ENCODE measurements at places on chromosomes 1 and 21.

- DNase-seq: no peak
These were observed 59.4 kb downstream of the RUNX3 start for GRCh38 chr1:24870551-24871195.

- DNase-seq: no peak
These were observed 47.1 kb downstream of the SLC9C2 start for GRCh38 chr1:173555651-173556305.

DNA sequence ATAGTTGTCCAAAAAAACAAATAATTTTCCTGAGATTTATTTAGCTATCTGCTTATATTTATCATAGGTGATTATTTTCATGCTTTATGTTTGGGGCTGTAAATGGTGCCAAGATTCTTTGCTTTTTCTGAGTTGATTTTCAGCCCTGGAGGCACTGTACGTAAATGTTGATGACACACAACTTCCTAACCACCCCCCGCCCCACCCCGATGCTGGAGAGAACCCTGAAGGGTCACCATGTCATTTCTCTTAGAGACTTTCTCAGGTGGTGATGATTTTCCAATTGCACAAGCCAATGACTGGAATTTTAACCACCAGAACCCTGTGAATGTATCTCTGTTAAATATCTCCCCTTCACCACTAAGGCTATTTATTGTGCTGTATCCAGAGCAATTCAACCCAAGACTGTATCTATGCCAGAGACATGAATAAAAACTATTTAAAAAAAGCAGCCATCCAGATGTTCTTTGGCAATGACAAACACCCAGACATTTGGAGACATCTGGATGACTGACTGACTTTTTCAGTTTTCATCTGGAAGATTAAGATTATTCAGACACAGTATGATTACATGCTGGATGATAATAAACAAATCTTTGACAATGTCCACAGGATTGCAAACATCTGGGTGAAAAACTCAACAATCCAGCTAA, 346.0 kb downstream of the LMX1A start:
- no peak for DNase-seq

GRCh38 chr1:53091841-53092645, 30.0 kb downstream of the PODN start:
- no peak for DNase-seq

GRCh38 chr1:1752190-1752589, 26.1 kb downstream of the NADK start:
- DNase-seq: no peak

- no peak for DNase-seq
These were observed at the start of gene TLR5 for GRCh38 chr1:223142795-223143536. TLR5 (minus strand) TSS chr1:223143248; CDS start chr1:223113031, 30,217 bp downstream.

- no peak for DNase-seq
These were observed 297.6 kb upstream of the ADGRL4 start for GRCh38 chr1:79304131-79304530.

DNA sequence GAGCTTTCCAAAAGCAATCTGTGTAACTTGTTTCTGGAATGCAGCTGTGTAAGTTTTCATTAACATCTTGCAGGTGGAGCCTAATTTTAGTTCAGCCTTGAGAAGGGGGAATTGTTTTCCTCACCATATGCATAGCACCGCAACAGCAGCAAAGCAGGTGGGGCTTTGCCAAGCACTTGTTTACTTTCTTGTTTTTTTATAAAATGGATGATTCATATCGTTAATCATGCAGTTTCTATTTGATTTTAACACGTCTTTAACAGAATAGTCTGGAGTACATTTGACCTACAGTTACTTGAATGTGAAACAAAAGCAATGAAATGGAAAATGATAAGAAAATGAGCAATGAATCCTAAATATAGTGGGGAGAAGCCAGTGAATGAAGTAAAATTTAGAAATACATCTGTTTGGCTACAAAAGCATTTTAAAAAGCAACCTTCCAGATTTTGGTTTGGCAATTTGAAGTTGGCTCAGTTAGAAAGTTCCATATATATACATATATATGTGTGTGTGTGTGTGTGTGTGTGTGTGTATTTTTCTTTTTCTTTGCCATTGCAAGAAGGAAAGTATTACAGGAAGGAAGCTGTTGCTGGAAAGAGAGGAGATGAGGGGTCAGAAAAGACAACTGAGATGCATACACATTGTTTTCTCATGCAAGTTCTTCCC, 119.0 kb upstream of the ADGRL2 start:
- DNase-seq: no peak

DNA sequence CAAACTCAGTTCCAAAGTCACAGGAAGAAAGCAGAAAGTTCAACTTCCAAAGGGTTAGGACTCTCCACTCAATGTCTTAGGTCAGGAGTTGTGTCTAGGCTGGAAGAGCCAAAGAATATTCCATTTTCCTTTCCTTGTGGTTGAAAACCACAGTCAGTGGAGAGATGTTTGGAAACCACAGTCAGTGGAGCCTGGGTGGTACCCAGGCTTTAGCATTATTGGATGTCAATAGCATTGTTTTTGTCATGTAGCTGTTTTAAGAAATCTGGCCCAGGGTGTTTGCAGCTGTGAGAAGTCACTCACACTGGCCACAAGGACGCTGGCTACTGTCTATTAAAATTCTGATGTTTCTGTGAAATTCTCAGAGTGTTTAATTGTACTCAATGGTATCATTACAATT, 11.7 kb downstream of the ATF3 start:
- no peak for DNase-seq

DNA sequence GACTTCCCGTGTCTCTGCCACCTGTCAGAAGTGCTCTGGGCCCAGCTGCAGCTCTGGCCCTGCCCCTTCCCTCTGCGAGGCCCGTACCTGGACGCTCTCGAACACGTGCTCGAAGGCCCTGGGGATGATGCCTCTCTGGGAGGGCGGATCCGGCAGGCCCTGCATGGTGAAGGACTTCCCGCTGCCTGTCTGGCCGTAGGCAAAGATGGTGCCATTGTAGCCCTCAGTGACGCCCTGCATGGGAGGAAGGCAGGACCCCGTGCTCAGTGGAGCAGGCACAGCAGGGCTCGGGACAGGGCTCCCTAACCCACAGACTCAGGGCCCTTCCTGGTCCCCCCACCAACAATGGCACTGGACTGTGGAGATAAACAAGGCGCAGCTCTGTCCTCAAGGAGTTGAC, 2.4 kb downstream of the KIF17 start:
- DNase-seq: no peak

DNA sequence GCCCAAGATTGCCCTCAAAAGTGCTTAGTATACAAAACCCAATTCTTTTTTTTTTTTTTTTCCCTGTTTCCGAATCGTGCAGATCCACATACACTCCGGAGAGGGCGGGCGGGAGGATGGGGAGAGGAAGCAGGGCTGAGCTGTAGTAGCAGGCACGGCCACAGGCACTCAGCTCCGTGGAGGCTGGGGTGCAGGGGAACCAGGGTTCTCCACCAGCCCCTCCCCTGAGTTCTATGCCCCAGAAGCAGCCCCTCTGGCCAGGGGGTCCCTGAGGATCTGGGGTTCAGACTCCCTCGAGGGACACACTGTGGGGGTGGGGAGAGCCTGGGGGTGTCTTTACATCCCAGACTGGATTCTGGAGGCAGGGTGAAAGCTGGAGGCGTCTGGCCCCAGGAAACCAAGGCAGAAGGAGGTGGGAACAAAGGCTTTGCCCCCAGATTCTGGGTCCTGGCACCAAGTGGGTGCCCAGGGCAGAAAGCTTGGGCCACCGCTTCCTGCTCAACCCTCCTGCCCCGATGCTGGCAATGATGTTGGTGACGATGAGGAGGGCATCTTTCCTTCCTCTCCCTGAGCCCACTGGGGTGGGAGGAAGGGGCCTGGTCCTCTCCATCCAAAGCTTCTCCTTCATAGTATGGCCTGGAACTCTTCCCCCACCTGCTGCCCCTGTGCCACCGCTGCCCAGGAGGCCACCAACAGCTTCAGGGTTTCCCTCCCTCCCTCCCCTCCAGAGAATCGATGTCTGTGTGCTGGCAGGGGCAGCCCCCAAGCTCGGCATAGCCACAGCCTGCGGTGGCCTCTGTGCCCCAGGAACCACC, 106.4 kb upstream of the TARDBP start:
- DNase-seq: no peak

GRCh38 chr1:187641015-187641414, 812.3 kb downstream of the PLA2G4A start:
- DNase-seq: no peak

- no peak for DNase-seq
These were observed 21.1 kb downstream of the QSOX1 start for GRCh38 chr1:180175806-180176205.

DNA sequence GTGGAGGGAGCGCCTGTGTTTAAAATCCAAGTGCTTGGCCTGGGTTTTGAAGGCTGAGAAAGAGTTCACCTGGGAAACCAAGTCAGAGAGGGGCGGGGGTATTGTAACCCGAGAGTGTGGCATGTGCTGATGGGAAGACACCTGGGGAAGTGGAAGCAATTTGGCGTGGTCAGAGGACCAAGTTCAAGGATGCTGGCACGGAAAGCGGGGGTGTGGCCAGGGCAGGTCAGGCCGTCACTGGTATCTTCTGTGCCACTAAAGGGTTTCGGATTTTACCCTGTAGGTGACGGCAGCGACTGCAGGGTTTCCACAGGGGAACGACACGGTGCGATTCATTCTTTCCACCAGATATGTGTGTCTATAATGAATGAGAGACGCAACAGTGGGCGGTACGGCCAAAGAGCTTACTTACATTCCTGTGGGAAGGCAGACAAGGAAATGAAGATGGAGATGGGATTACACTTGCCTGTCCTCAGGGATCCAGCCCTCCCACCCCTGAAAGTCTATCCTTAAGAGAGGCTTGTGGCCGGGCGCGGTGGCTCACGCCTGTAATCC, 31.3 kb downstream of the CA6 start:
- DNase-seq: no peak

DNA sequence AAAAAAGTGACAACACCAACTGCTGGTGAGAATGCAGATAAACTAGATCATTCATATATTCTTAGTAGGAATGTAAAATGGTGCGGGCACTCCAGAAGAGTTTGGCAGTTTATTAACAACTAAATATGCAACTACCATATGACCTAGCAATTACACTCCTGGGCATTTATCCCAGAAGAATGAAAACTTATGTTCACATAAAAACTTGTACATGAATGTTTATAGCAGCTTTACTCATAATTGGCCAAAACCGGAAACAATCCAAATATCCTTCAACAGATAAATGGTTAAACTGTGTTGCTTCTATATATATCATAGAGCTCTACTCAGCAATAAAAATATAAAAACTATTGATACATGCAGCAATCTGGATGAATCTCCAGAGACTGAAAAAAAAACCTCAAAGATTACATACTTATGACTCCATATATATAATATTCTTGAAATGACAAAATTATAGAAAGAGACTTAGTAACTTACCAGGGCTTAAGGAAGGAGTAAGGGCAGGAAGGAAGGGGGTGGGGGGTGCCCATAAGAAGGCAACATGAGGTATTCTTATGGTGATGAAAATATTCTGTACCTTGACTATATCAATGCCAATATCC, 99.9 kb downstream of the KCNH1 start:
- DNase-seq: no peak

GRCh38 chr1:112840631-112841624, 115.1 kb downstream of the SLC16A1 start:
- no peak for DNase-seq

DNA sequence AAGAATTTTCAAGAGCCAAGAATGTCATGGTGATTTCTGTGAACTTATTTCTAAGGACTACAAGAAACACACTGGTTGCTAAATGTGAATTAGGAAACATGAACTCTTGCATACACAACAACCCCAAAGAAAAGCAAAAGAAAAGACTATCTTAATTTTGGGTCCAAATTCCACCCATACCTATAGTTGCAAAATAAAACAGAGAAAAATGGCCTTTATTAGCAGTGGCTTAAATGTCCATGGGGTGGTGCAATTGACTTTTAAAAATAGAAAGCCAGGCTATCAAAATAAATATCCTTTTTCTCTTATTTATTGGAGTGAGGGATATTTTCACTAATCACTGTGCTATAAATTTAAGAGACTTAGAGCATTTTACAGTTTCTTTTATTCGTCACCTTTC, 80.9 kb upstream of the DPYD start:
- DNase-seq: no peak

DNA sequence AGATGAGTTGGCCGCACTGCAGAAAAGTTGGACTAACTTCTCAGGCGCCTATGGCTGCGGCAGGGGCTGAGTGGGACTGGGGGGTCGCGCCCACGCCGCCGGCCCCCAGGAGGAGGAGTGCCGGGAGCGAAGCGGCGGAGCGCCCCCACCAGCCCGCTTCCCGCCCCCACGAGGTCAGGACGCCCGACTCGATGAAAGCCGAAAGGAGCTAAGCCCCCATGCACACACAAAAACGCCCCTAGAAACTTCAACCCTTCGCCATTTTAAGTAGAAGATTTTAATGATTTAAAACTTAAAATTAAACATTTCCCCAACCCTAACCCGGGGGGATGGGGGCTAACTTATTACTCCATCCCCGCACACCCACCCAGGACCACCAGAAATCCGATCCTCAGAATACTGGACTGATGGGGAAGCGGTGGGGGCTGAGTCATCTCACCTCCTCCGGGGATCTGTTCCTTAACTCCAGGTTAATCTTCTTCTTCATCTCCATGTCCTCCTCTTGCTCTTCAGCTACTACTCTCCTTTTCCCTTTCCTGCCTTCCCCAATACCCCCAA, 539 bp downstream of the ANP32E start:
- DNase-seq: no peak

DNA sequence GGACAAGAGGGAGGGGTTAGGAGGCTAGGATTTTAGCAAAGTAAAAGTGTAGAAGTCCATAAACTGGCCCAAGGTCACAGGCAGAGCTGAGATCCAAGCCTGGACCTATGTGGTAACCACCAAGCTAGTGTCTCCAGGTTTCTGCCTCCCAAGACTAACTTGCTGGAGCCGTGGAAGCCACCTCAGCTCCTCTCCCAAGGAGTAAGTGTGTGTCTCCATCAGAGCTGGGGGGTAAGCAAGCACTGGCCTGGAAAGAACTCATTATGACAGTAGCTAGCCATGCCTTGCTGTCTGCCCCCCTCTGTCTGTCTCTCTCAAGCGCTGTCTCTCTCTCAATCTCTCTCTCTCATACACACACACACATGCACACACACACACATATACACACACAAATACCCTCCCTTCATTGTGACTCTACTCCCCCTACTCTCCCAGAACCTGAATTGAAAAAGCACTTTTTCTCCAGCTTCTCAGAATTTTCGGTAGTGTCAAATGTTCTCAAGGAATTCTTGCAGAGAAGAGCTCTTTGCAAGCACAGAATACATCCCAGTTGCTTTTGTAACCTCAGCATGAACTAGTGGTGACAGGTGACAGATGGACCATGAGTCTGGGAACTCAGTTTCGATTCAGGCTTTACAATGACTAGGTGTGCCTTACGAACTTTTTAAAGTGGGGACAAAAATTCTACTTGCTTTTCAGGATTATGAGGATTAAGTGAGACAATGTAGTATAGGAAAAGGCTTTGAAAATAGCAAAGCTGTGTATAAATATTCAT, 238.0 kb upstream of the FGGY start:
- DNase-seq: no peak

- no peak for DNase-seq
These were observed 47.8 kb upstream of the KANK4 start for GRCh38 chr1:62367005-62367557.

Data from AG04449 (cell line).